ENCODE measurements at places on chromosomes 13 and 19. TPM values are rescaled to one million over a fixed set of nuclear protein-coding genes. Genes with fewer than 3 reads are reported as not detected.

Gene KLF1
- not detected for polyA plus RNA-seq

Gene CEACAM4
- not detected for polyA plus RNA-seq

Gene CYP4F2
- 0.36 TPM for polyA plus RNA-seq

Gene MBD3L3
- not detected for polyA plus RNA-seq

Gene ERICH4
- not detected for polyA plus RNA-seq

Gene C19orf38
- polyA plus RNA-seq: not detected

Gene ZNF134
- 34.1 TPM for polyA plus RNA-seq

Gene CCDC169
- polyA plus RNA-seq: 6.9 TPM

Gene NLRP9
- polyA plus RNA-seq: not detected

Gene SPRED3
- polyA plus RNA-seq: 4.9 TPM

Gene A1BG
- polyA plus RNA-seq: 35.4 TPM

Gene ZNF665
- 2.6 TPM for polyA plus RNA-seq

Gene C5AR1
- not detected for polyA plus RNA-seq

Gene ERICH6B
- polyA plus RNA-seq: not detected

Gene LIM2
- polyA plus RNA-seq: not detected

Gene EDNRB
- polyA plus RNA-seq: not detected

Gene MIA
- 4.0 TPM for polyA plus RNA-seq

Gene LGALS14
- polyA plus RNA-seq: 4.4 TPM

Gene ZNF837
- polyA plus RNA-seq: 4.5 TPM

Gene ZNF264
- 16.9 TPM for polyA plus RNA-seq

Gene KIR3DL2
- polyA plus RNA-seq: not detected

Gene RASAL3
- not detected for polyA plus RNA-seq

Gene POU4F1
- polyA plus RNA-seq: not detected

Gene COPE
- polyA plus RNA-seq: 419 TPM

Gene NCR1
- polyA plus RNA-seq: not detected

Gene CD22
- polyA plus RNA-seq: not detected

Gene NUMBL
- polyA plus RNA-seq: 20.5 TPM

Gene EPS8L1
- polyA plus RNA-seq: 28.0 TPM

Gene OR10H1
- polyA plus RNA-seq: not detected

Gene C19orf33
- polyA plus RNA-seq: not detected
